Activated gamma-delta T cell (primary cell): ENCODE measurements at places on chromosomes 7 and 10.

DNA sequence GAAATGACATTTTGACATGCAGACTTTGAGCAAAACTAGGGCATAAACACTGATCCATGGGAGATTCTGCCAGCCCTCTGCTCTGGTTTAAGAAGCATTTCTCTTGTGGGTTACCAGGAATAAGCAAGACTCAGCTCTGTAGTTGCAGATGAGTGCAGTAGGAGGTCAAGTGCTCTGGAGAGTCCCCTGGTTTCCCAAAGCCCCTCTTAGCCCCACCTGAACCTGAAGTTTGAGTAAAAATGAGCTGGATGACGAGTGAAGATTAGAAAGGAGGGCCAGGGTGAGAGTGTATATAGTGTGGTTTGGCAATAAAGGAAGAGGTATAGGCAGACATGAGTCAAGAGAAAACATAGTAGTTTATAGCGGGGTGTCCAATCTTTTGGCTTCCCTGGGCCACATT lies 220.3 kb downstream of the ARL4A start:
- DNase-seq: no peak

GRCh38 chr10:132408367-132408781 lies 11.4 kb downstream of the PWWP2B start:
- DNase-seq: no peak

- no peak for DNase-seq
Observed at GRCh38 chr7:35707422-35707821, 12.5 kb upstream of the HERPUD2 start.

DNA sequence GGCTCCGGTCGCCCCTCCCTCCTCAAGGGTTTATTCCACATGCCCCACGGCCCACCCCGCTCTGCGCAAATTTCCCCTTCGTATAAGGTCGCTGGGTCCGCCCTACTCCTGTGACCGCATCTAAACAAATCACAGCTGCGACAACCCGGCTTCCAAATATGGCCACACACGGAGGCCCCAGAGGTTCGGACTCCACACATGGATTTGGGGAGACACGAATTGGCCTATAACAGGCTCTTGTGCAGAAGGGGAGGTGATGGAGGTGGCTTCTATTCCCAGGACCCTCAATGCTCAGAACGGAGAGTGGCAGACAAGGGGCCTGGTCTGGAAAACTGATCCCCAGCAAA lies 90.1 kb downstream of the FOXL3 start:
- no peak for DNase-seq

- no peak for DNase-seq
Observed at GRCh38 chr7:34846976-34847375, 189.0 kb downstream of the NPSR1 start.

DNA sequence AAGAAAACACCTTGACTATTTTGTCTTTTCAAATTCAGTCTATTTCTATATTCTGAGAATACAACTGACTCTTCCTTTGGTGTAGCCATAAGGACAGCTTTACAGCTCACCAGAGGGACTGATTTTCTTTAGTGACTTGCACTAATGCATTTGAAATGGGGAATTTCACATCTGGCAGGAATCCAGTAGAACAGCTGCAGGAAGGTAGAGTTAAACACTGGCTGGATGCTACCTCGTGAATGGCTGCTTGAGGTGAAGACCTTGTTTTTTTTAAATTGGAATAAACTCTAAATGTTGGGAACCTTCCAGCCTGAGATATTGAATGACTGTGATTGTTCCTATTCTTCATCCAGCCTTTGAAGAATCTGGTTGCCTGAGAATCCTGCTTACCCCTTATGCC lies 139.5 kb upstream of the STK17A start:
- DNase-seq: no peak

DNA sequence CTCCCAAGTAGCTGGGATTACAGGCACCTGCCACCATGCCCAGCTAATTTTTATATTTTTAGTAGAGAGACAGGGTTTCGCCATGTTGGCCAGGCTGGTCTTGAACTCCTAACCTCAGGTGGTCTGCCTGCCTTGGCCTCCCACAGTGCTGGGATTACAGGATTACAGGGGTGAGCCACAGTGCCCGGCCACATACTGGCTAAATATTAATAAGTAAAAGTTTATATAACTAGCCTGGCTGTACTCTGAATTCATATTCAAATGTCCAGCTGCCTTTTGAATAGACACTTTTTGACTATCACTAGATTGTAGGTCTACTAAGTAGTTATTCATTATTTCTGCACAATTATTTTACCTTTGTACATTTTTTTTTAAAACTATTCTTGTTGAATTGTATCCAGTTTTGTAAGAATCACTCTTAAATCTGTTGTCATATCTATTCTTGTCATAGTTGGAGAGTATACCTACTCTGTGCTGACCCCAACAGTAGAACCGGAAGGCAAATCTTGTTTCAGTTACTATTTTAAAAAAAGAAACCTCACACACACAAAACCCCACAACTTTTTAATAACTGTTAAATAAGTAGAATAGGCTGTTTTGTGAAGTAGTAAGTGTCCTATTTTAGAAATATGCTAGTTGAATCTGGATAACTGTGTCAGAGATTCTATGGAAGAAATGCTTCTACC lies 29.6 kb downstream of the MINPP1 start:
- DNase-seq: no peak

DNA sequence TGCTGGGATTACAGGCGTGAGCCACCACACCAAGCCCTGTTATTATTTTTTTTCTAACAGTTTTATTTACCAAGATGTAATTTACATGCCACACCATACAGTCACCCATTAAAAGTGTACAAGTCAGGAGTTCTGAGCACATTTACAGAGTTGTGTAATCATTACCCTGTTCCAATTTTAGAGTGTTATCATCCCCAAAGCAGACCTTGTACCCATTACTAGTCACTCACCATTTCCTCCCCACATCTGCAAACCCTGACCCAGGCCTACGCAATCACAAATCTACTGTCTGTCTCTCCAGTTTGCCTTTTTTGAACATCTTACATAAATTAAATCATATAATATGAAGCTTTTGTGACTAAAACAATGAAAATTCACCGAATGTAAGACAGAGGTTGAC lies 402.9 kb upstream of the FOXK1 start:
- no peak for DNase-seq

DNA sequence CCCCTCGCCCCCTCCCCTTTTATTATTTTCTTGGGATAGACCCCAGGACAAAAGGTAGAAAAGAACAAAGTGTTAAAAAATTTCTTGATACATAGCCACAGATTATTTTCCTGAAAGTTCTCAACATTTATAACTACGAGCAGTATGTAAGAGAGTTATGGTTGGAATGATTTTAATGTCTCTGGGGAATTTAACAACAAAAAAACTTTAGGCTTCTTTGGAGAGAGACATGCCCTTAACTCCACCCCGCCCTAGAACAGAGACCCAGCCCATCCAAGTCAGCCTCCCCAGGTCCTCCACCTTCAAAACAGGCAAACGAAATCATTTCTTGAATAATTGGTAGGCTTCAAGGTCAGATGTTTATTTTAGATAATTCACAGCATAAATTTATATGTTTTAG lies 97.1 kb downstream of the TCF7L2 start:
- no peak for DNase-seq

- DNase-seq: no peak
Observed at GRCh38 chr7:30458311-30458710, 20.3 kb downstream of the NOD1 start.

DNA sequence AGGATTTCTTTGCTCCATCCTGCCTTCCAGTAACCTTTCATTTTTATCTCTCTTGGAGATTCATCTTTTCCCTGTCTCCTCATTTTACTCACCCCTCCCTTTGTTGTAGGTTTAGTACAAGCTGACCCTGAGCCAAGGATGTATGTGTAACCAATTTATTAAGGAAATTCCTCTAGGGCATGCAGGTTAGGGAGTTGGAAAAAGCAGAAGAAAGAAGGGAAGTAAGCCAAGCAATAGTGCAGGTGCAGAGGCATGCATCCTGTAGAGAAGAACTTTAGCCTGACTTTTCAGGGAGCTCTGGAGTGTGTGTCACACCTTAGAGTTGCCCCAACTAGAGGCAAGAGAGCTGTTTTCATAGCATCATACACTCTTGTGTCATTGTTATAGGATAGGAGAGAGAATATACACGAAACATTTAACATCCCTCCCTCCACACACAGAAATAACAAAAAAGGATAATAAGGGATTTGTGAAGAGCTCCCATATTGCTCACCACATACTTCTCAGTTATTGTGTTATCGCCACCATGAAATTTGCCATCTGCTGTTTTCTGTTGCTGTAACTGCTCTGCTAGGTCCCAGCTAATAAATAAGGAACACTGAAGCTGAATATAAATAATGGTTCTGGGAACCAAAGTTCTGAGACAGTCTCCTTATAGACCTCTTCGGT lies 21.8 kb upstream of the SEMA3C start:
- no peak for DNase-seq

- no peak for DNase-seq
Observed at GRCh38 chr10:93124580-93125318, 51.1 kb downstream of the CYP26A1 start.

DNA sequence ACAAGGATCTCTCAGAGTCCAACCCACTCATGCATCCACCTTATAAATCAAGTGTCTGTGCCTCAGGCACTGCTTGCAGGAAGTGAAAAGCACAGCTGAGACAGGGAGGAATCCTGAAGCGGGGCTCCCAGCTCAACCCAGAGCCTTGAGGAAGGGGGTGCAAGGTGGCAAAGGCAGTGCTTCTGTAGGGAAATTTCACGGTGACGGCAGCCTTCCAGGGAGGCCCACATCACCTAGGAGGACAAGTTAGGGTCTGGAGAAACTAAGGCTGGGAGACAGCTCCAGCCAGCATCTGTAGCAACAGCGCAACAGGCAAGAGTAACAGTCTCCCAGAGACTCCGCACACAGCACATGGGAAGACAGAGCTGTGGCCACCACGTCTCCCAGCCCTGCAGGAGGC lies 2.7 kb downstream of the AOC1 start:
- DNase-seq: no peak

- DNase-seq: no peak
Observed at GRCh38 chr7:158300427-158300826, 287.2 kb downstream of the PTPRN2 start.

- DNase-seq: no peak
Observed at GRCh38 chr7:45699726-45700390, 125.7 kb downstream of the ADCY1 start.

GRCh38 chr10:103595933-103596726 lies 102.6 kb downstream of the NEURL1 start:
- DNase-seq: no peak

DNA sequence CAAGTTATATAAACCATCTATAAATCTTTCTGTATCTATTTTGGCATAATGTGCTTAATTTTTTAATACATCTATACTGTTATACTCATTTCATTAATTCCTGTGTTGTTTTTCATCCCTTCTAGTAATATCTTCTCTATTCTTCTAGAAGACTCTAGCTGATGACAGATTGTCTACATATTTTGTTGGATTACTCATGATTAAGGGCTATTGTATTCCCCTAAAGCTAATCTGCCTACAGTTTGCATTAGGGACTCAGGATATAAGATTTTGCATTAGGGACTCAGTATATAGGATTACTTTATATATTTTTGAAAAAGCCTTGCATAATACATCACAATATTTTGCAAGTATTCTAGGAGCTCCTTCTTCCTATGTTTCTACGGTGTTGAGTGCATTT lies 8.3 kb upstream of the SEMA3A start:
- DNase-seq: no peak

DNA sequence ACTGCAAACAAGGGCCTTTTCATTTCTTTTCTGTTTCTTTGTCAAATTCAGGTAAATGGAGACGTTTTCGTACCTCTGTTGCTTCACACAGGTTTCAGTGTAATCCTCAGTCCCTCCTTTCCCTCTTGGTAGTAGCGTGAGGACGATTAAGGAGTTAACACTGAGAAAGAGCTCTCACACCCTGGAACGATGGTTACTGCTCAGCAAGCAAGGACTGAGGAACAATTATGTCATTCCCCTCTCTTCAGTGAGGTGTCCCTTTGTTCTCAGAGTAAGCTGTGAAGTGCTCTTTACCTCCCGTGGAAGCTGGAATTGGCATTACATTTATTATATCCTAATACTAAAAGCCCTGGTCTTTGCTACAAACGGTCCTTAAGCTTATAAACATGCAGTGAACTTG lies 95.9 kb downstream of the FANK1 start:
- DNase-seq: no peak
